ENCODE measurements at places on chromosomes 6 and 20.
A peak's percentile ranks its signal among the peaks of the same experiment; 100 is the strongest.

- DNase-seq: no peak
These were observed 2.8 kb downstream of the SNAI1 start for GRCh38 chr20:49985617-49986016.

GRCh38 chr6:158808941-158809678 is 10.1 kb downstream of the EZR start:
- DNase-seq: peak; percentile 4

- no peak for DNase-seq
These were observed 82.9 kb upstream of the TSHZ2 start for GRCh38 chr20:52889225-52889624.

DNA sequence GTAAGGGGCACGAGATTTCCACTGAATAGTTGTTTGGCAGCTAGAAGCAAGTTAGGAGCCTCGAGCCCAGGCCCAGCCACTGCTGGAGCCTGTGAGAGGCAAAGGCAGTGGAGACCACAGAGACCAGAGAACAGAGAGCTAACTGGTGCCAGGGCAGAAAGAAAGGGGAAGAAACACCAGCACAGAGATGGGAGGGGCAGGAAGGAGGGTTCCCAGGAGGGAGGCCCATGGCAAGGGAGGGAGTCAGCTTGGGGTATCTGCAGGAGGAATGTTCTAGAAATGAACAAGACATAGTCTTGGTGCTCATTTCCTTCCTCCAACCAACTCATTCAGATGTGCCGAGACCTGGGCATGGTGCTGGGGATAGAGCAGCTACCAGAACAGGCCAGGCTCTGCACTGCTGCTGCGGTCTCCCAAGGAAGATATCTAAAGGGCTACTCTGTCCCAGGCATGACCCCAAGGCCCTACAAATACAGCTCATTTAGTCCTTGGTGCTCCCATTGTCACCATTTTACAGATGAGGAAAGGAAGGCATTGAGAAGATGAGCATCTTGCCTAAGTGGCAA is 10.7 kb downstream of the ANGPT4 start:
- DNase-seq: no peak

GRCh38 chr6:80197474-80197873 is 91.0 kb downstream of the BCKDHB start:
- DNase-seq: no peak

DNA sequence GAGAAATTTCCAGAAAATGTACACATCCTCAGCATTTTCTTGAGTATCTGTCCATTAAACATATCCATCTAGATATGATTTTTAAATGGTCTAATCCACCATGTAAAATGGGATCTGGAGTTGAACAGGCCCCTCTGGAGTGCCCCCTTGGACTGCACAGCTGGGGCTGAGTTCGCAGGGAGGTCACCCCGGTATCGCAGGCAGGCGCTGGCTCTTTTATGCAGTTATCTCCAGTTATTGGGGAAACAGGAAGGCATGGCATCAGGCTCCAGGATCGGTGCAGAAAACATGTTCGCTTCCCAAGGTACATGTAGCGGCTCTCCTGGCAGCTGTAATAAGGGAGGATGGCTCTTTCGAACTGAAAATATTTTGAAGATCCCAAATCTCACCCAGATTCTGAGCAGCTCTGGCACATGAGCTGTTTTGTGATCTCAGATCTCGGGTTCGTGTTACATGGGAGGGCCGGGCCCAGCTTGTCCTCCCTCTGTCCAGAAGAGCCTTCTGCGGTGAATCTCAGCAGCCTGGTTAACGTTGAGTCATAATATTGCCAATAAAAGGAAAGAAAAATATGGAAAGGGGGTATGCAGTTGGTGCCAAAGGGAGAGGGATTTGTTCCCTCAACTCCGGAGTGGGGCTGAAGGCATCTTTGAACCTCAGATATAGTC is 167.7 kb downstream of the EYA2 start:
- no peak for DNase-seq

- DNase-seq: no peak
These were observed 79.9 kb upstream of the MPC1 start for GRCh38 chr6:166462461-166463135.

GRCh38 chr6:63347599-63347998 is 27.8 kb upstream of the LGSN start:
- DNase-seq: no peak

DNA sequence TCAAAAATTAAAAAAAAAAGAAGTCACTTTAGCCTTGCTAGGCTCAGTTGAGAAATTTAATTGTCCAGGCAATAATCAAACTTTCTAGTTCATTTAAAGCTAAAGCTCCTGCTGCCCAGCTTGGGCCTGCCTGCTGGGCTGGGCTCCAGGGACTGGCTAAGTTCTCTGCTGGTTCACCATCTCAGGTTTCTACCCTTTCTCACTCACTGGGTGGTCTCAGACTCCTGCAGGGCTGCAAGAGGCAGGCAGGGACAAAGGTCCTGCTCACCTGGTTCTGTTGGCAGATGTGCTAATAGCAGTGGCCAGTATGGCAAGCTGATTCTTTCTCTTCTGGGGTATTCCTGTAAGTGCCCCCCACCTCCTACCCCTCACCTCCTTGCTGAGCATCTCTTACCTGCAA is 21.2 kb upstream of the RTF2 start:
- DNase-seq: no peak

DNA sequence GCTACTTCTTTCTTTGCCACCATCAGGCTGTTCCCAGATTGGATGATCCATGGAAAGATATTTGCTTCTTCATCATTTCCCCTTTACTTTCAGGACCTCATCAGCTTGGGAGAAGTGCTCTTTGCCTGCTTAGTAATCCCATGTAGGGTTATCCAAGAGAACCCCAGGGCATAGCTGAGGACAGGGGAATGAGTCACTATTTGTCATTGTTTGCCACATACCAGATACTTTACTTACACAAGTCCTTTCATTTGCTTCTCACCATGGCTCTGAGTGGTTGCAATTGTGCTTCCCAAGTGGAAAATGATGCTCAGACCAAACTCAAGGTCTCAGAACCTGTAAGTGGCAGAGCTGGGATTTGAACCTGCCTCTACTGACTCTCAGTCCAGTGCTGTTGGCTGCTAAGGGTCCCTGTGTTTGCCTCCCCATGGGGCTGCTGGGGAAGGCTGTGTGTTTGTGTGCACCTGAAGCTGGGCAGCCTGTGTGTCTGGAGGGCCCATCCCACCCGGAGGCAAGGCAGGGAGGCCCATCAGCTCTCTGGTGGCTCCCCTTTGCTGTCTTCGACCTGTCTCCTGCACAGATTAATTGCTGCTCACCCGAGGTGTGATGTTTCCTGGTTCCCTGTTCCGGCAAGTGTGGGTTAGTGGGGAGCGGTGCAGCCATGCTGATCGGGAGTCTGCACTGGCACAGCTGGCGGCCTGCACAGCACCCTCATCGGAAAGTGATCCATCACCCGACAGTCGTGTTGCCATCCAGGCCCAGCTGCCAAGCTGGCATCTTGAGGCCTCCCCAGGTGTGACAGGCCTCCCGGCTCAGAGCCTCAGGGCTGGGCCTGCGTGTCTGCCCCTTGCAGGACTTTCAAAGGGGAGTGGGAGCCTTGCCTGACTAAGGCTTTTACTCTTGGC is 228.8 kb downstream of the DHX35 start:
- no peak for DNase-seq

- DNase-seq: no peak
These were observed 66.2 kb upstream of the CD83 start for GRCh38 chr6:14051355-14051754.

DNA sequence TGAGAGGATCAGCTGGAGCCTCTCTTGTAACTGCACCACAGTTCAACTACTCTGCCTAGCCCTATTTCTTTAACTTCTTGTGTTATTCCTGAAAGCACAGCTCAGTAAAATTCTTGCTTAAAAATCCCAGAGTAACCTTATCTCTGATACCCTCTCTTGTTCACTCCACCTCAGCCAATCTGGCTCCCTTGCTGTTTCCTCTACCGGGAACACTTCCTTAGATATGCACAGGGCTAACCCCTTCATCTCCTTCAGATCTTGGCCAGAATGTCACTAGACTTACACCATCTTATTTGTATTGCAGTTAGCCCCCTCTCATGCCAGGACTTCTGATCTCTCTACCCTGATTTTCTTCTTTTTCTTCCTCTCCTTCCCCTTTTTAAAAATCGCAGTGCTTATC is 2.6 kb upstream of the ZKSCAN3 start:
- DNase-seq: no peak

DNA sequence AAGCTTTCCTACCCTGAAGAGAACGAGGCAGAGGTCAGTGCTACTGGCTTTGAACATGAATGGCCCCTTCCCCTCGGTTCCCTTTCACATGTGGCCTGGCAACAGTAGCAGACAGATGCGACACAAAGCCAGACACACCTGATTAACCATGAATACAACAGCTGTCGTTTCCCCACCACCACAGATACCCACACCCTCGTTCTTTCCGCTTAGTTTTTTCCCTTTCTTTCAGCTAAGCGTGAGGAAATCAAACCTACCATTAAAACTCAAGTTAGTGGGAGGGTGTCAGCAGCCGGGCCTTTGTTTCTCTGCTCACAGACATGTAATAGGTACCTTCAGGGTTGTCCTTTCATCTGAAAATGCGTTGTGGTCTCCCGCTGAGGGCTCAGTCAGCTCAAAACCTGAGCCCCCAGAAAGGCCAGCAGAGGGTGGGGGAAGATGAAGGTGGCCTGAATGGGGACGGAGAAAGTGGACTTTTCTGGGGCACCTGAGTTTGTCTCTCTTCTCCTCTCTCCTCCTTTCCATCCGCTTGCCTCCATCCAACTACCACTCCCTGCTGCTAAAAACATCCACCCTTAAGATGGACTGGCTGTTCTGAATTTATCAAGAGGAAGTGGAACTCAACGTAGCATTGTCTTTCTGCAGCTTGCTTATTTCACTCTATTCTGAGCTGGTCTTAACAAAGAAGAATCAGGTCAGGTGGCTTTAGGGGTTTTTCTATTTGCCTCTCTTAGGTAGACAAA is 516.6 kb upstream of the JARID2 start:
- no peak for DNase-seq

DNA sequence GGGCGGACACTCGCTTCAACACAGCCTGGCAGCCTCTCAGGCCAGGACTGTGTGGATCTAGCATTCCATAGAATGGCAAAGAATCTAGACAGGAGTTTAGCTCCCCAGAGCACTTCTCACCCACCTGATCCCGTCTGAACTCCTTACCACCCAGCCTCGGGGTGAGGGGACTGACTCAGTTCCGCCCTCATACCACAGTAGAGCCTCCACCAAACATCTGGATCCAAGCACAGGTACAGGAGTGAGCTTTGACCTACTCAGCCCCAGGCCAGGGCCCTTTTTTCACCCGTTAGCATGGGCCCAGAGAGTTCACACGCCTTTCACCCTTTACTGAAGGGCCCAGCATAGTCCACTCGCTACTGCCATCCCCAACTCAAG is 715 bp downstream of the PSMF1 start:
- DNase-seq: no peak

- no peak for DNase-seq
These were observed 1.1 kb downstream of the HFE start for GRCh38 chr6:26088344-26088743.

- no peak for DNase-seq
These were observed 291.8 kb downstream of the BMP7 start for GRCh38 chr20:56974499-56975250.

DNA sequence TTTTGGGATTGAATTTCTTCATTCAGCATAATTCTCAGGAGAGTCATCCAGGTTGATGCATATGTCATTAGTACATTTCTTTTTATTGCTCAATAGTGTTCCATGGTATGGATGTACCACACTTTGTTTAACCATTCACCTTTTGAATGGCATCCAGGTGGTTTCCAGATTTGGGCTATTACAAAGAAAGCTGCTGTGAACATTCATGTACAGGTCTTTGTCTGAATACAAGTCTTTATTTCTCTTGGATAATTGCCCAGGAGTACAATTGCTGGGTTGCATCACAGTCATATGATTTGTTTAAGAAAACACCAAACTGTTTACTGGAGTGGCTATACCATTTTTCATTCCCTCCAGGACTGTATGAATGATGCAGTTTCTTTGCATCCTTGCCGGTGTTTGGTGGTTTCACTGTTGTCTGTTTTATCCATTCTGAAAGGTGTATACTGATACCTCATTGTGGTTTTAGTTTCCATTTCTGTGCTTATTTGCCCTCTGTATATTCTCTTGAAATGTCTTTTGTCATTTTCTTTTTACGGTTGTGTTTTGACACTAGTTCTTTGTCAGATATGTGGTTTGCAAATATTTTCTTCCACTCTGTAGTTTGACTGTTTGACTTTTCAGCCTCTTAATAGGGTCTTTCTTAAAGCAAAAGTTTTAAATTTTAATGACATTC is 8.8 kb downstream of the CDKAL1 start:
- no peak for DNase-seq

DNA sequence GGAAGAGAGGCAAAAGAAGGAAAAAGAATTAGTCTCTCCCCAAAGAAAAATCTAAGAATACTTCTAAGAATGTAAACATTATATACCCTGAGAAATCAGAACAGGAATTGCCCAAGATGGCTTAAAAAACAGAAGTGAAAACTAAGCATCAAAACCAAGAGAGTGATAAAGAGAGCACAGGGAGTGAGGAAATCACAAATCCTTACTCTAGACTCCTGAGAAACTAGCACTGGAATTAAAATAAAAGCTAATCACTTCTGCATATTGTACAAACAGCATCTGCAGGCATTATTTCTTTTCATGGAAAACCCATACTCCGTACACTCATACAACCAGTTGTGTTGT is 285.7 kb downstream of the BTBD9 start:
- no peak for DNase-seq

GRCh38 chr6:149961728-149962425 is 1.9 kb upstream of the ULBP1 start:
- DNase-seq: peak; percentile 22

DNA sequence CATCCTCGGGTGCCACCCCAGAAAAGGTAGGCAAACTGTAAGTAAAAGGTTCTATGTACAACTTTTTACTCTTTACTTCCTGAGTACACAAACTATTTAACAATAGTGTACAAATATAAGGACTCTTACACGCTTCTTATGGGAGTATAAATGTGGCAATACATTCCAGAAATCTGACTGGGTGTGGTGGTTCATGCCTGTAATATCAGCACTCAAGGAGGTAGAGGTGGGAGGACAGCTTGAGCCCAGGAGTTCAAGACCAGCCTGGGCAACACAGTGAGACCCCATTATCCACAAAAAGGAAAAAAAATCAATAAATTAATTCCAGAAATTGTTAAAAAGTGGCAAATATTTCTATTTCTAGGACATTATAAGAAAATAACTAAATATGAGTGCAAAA is 48.9 kb downstream of the PIGU start:
- DNase-seq: no peak

- no peak for DNase-seq
These were observed 32.2 kb upstream of the LAMP5 start for GRCh38 chr20:9482180-9482579.

DNA sequence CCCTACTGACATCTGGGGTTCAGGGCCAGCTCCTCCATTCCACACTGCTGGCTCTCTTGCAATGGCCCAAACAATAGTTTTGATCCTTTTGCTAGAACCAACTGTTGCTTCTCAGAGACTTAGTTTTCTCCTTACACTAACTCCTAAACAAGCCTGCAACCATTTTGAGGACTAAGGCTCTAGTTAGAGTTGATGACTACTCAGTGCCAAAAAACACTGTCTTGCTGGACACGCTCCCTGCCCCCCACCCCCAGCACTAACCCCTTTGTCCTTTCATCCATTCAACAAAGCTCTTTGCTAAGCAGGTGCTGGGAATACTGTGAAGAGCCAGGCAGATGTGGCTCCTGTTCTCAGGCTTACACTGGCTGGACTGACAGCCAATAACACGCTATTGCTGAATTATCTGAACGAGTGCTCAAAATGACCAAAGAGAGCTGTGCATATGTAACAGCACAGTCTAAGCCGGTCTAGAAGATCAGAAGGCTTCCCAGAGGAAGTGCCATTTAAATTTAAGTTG is 17.6 kb downstream of the GCLC start:
- peak; percentile 58 for DNase-seq
